CD4-positive, alpha-beta T cell treated with Interleukin-17A for 1 hour (primary cell): ENCODE measurements at places on chromosomes 3 and 15.

DNA sequence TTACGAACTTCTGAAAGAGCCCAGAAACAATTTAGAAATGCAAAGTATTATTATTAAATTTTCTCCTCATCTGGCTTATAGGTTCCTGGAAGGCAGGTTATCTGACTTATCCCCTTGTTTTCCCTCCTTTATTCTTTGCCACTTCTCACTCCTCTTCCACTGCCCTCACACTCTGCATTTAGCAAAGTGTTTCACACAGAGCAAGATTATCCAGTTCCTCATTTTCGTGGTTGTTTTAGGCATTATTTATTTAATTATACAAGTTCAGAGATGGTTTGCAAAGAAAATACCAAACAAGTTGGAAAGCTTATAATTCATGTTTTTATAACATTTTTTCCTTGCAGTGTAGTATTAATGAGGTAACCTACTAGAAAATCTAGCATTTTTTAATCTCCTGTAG is 544.9 kb downstream of the NSUN3 start:
- DNase-seq: no peak

DNA sequence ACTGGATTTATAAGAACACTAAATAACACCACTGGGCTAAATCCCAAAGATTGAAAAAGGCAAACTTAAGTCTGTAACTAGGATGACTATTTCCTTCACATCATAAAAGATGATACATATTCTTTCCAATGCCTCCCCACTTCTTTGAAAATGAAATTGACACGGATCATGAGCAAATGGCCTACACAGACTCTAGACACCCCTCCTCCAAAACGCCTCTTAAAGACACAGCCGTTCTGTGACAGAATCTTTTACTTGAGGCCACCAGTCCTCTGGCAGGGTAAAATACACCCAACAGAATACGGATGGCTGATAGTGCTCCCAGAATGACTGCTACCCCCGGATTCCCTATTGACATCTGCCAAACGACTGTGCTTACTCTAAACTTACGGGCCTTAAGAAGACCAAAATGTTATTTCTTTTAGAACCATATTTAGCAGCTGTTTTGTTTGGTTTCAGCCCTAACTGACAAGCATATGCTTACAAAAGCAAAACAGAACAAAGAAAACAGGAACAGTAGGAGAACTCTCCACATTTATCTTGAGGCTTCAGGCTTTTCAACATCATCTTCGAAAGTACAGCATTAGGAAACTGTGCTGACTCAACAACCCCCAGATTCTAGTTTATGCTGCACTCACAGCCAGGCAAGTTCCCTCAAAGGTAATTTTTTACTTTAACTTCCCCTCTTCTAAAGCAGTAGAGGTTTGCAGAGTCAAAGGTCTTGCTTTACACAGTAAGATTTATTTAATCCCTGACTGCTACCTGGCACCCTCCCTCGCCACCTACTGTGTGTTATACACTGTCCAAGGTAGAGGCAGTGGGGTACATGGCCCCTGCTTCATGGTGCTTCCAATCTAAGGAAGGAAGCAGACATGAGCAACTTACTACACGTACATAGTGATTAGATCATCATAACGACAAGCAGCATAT is 84.3 kb downstream of the TNIK start:
- DNase-seq: no peak

DNA sequence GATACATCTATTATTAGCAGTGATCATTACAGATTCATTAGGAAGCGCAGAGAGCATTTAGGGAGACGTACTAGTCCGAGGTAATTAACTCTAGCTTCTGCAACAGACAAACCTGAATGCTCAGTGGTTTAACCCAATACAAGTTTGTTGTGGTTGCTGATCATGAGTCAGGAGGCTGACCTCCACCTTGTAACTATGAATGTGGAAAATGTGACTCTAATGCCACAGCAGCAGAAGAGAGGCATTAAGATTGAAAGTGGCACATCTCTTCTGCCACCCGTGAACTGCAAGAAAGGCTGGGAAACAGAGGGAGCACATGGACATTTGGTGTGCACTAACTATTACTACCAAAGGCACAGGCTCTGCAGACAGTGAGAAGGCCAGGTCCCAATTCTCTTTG is 71.2 kb upstream of the C3orf80 start:
- no peak for DNase-seq

GRCh38 chr15:45187894-45188830 is at the start of gene SHF:
Gene SHF (minus strand): TSS chr15:45187966. CDS start chr15:45187951, 15 bp downstream.
- peak; percentile 63 for DNase-seq

DNA sequence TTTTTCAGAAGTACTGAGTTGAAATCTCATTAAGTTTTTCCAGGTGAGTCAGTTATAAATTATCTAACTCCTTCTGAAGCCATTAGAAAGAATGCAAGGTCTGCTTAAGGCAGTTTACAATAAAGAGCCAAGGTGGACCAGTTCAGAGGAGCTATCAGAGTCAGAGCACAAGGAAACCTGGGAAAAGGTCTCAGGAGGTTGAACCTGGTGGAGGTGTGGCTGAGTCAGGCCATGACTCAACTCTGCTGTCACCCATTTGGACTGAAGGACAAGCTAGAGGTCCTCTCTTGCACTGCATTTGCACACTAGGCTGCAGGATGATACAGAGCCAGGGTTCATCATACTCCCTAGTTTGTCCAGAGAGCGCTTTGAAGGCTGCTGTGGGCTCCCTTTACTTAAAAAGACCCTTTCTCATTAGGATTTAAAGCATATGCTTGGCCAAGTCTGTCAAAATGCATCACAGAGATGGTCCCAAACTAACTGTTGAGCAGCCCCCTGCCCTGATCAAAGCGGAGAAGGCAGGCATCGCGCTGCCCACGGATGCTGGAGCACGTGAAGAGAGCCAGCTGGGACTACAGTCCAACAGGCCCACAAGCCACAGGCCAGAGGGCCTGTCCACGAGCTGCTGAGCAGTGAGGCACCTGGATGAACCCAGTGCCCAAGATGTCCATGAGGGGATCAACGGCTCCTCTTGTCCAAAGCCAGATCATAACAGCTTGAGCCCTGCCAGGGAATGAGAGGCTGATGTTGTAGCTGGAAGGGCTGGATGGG is 26.0 kb upstream of the MRPS22 start:
- DNase-seq: no peak

DNA sequence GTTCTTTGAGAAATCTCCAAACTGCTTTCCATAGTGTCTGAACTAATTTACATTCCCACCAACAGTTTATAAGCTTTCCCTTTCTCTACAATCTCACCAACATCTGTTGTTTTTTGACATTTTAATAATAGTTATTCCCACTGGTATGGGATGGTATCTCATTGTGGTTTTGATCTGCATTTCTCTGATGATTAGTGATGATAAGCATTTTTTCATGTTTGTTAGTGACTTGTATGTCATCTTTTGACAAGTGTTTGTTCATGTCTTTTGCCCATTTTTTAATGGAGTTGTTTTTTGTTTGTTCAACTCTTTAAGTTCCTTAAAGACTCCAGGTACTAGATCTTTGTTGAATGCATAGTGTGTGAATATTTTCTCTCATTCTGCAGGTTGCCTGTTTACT is 116.6 kb upstream of the TSC22D2 start:
- DNase-seq: no peak

GRCh38 chr3:72065872-72066641 is 281.1 kb upstream of the PROK2 start:
- no peak for DNase-seq

DNA sequence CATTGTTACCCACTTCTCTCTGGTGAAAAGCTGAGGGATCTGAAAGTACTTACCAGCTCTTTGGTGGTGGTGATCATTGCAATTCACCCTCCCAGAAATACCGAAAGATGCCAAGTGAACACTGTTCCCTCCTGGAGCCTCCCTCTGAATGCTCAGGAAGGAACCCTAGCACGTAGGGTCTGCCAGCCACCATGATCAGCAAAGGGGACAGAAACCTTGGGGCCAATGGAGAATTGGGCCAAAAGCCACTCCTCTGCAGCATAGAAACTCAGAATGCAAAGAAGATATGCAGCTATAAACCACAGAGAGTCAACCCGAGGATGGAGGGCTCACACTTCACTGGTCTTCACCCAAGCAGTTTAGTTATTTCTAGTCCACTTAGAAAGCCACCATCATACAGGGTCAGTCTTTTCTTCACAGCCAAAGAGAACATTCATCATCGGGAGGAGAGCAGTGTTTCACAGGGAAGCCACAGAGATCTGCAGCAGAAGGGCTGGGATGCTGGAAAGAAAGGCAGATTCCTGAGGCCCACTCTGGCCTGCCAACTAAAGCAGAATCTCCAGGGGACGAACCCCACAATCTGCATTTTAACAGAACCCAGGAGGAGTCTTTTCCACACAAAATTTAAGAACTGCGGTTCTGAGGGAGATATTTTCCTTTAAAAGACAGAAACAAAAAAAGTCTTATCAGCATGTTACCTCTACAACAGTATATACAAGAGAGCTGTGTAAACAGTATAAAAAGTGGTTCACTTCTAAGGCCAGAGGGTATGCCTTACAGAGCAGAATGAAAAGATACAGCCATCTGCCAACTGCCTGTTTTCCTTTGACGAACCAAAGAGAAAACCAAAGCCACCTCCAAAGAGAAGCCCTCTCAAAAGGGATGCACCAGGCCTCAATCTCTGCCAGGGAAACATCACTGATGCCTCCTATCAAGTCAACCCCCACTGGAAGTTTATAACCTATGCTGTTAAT is 11.3 kb downstream of the TBC1D2B start:
- no peak for DNase-seq

DNA sequence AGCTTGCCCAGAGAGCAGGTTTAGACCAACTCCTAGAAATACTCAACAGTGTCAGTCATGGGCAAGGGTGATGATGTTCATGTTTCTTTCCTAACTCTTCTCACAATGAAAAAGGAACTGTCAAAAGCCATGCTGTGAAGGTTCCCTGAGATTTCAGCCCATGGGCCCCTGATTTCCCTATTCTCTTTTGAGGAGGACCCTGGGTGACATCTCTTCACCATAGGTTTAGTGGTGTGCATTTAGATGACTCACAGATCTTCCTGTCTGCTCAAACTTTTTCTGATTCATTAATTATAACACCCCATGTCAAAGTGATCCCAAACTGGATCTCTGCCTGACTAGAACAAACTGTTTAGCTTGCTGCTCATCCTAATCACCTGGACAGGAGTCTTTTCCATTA is 108.0 kb downstream of the BBX start:
- DNase-seq: no peak

- DNase-seq: no peak
Measured at GRCh38 chr15:35784745-35785144, 238.8 kb upstream of the DPH6 start.

- no peak for DNase-seq
Measured at GRCh38 chr3:150825192-150825915, 62.4 kb upstream of the SIAH2 start.

DNA sequence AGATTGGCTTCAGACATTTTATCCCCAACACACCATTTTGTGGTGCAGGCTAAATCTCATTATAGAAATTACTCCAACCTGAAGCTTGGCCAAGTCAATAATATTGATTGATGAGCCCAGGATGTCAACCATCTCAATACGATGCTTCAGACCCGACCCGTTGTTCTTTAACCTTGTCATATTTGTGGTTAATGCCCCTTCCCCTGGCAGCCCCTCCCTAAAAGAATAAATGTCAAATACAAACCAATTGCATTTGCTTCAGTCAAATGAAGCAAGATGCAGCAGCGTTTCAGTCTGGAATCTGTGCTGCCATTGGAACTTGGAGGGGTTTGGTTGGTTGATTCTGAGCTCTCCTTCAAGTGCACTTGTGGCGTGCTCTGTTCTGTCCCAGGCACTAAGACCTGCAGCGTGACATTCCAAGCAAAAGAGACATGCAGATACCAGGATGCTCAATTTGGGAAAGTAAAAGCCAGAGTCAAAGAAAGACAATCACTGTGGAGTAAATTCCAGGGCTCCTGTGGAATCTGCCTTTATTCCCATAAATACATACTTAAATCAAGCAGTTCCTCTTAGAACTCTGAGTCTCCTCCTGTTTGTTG is 23.8 kb upstream of the PSMD6 start:
- DNase-seq: no peak

DNA sequence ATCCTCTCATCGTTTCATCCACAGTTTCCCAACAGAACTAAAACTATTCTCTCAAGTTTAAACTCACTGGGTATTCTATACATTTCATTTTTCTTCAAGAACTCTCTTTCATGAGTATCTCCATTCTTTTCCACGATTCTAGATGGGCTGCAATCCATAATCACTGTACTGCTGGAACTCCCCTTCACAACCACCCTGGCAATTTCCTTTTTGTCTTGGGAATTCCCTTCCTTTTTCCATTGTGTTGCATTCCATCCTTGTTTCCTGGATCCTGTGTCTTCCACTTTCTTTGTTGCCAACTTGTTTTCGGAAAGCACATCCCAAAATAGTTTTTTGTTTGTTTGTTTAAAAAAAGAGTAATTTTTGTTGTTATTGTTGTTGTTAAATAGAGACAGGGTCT is 67.0 kb upstream of the FBN1 start:
- DNase-seq: no peak

- DNase-seq: no peak
Measured at GRCh38 chr3:58355179-58355578, 22.5 kb downstream of the PXK start.

GRCh38 chr15:60557191-60557618 is 78.3 kb upstream of the ICE2 start:
- DNase-seq: peak; percentile 72

GRCh38 chr15:94272251-94272898 is 41.0 kb downstream of the MCTP2 start:
- peak; percentile 55 for DNase-seq

DNA sequence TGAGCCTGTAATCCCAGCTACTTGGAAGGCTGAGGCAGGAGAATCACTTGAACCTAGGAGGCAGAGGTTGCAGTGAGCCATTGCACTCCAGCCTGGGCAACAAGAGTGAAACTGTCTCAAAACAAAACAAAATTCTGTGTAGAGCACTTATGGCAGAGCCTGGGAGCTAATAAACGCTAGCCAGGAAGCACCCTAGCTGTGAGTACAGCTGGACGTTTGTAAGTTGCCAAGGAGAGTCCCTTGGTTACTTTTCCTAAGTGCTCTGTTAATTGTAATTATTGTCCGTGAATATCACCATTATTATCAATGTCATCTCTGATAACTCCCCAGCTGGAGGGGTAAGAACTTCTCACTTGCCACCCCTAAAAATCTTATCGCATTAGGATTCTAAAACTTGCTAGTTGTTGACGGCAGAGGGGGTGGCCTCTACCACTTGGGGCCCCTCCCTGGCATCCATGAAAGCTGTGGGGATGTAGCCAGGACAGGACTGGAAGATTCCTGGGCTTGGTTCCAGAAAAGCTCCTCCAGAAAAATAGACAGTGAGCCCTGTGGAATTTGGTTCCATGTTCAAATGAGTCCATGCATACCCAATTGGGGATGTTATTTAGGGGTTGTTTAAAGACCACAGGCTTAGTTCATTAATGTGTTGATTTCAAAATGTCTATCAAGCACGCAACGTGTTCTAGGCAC is 9.9 kb upstream of the KLHL25 start:
- DNase-seq: no peak
